ENCODE measurements at places on chromosomes 2 and 18.

DNA sequence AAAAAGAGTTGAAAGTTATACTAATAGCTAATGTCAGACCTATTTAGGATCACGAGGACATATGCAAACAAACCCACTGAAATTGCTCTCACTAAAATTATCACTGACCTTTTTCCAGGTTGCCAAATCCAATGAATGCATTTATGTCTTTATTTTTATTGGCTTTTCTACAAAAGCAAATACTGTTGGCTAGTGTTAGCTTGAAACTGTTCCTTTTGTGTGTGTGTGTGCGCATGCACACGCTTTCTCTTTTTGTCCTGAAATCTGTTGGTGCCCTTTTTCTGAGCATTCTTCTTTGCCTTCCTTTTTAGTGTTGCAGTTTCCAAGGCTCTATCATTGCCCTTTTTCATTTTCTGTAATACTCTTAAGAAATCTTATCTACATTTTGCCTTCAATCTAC is 1269.2 kb downstream of the LRP1B start:
- no peak for DNase-seq

DNA sequence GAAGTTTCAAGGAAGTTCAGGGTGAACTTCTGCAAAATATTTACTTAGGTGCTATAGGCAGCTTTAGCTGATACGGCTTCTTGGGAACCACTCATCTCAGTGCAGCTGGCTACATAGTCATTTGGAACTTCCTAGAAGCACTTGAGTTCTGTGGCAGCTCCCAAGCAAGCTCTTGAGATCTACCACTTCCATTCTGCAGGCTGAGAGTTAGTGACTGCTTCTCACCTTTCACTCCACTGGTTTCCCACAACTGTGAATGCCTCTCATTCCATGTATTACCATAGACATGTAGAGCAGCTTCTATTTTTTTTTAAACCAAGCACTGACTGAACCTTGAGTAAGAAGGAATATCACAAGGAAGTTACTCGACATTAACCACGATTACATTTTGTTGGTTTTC is 994.1 kb upstream of the ACVR2A start:
- DNase-seq, result no peak

- DNase-seq, result no peak
These were observed 135.0 kb upstream of the TTC39C start for GRCh38 chr18:23879544-23879943.

DNA sequence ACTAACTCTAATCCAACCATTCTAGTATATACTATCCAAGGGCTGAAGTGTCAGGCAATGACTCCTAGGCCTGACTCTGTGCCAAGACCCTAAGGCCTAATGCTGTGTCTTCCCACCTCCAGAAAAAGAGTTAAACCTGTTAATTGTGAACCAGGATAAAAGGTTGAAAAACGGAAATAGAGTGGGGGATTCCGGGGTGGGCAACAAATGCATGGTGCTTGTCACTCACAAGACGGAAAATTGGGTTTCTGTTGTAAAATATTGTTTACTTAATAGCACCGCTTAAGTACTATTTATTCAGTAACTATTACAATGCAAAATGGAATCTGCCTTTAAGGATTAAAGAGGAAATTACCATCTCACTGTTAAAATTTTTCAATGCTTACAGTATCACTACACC is 3.2 kb downstream of the STK17B start:
- no peak for DNase-seq

DNA sequence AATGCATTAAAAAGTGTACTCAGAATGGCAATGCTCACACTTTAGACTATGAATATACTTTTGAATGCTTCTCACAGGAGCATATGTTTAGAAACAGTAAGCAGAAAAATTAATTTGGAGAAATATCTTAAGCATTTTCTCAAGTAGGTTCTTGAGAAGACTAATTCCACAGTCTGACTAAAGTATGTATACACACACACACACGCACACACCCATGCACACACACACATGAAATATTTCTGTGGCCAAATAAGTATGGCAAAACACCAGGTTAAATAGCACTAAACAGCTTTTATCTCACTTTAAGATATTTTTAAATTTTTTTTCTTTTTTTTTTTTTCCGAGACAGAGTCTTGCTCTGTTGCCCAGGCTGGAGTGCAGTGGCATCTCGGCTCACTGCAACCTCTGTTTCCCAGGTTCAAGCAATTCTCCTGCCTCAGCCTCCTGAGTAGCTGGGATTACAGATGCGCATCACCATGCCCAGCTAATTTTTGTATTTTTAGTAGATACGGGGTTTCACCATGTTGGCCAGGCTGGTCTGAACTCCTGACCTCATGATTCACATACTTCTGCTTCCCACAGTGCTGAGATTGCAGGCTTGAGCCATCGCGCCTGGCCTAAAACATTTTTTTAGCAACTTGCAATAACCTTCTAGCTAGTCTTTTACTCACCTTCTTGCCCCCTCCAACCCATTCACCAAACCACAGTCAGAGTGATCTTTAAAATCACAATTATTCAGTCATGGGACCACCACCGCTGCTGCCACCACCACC is 67.5 kb upstream of the SCG2 start:
- no peak for DNase-seq

DNA sequence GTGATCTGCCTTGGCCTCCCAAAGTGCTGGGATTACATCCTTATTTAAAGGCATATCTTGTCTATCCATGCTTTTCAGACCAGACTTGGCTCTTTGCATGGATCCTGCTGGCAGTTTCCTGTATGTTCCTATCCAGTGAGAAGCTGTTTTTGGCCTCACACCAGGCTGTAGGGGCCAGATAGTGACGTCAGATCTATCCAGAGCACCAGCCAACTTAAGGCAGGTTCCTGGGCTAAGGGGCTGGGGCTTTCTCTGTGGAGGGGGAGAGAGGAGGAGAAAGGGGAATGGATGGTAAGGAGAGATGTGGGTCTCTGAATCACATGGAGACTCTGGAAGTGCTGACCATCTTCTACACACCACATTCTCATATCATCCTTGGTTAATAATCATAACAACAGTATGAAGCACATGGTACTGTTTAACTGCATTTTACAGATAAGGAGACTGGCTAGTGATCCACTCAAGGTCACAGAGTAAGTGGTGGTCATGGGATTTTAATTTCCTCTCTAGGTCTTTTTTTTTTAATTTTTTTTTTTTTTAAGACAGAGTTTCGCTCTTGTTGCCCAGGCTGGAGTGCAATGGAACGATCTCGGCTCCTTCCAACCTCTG is 2.0 kb upstream of the FAM117B start:
- no peak for DNase-seq

DNA sequence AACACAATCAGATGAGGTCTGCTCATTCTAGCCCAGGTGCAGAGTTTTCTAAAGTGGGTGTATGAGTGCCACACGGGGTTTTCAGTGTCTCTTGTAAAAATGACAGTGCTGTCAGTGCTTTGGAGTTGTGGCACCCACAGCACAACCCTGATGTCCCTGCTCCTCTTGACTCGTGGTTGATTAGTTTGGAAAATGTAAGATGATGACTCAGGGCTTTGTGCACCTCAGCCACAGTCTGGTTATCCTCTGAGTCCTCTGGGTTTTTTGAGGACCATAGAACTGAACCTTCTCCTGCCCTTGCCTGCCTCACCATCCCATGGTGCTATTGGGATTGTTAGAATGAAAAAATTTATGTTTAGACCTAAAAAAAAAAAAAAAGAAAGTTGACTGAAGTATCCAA is 105.6 kb downstream of the MYO1B start:
- no peak for DNase-seq

GRCh38 chr2:235270291-235270690 is 223.6 kb upstream of the AGAP1 start:
- no peak for DNase-seq

GRCh38 chr2:112339986-112340385 is 64.6 kb downstream of the ZC3H6 start:
- no peak for DNase-seq

DNA sequence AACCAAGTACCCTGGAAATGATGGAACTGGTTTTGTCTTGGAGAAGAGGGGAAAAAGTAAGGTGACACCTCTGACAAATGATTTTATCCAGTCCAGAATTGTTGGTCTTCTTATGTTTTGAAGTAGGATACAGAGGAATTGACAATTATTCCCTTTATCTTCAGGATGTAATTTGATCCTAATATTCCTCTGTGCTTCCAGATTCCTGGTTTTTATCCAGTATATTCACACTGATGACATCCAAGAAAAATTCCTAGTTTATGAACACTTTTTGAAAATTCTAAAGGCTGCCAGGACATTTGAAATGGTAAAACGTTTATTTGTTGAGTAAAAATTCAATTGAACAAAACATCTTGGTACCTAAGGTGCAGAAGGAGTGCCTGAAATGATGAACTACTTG is 22.2 kb upstream of the ETAA1 start:
- no peak for DNase-seq

GRCh38 chr2:236402033-236402790 is 138.0 kb upstream of the ASB18 start:
- DNase-seq, result no peak

DNA sequence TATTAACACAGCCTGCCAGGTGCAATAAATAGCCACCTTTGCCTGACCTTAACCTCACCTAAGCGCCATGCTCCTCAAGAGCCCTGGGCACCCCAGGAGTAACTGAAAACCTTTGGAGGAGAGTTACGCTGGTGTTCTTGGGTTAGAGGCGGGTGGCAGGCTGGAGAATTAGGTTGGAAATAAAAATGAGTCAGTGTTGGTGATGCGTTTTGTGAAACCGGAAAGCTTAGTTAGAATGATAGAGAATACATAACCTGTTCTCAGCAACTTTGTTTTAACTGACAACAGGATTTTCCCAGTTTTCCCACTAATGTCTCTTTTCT is 17.0 kb downstream of the LRRFIP1 start:
- no peak for DNase-seq

- DNase-seq, result no peak
These were observed 488.9 kb upstream of the SOX11 start for GRCh38 chr2:5203134-5203755.

DNA sequence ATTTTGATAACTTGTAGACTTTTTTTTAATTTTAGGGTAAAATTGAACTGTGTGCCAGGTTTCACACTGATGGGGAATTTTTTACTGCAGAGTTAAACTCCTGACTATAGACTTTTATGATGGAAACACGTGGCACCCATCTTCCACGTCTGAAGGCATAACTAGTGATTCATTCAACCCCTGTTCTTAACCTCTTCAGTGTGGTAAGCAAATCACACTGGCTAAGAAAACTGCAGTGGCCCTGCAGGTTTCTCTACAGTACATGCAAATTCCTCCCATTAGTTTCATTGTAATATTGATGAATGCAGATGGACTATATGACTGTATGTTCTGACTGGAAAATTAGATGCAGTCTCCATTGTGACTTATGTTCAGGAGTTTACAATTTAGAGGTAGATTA is 47.2 kb downstream of the SMAD4 start:
- DNase-seq, result no peak

DNA sequence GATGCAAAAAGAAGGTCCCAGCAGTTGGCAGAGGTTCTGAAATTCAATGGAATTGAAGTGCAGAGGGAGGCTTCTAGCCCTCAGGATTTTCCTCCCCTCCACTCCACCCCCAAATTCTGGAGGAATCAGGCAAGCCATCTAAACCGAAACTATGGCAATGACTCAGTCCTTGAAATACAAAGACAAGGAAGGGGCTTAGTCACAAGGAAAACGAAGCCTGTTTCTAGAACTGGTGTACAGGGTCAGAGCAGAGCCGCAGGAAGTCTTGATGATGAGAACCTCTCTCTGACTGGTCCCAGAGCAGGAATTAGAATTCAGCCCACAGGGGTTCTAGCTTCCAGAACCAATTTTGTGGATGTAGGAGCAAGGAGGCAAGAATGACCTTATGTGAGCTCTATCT is 111.7 kb upstream of the SCN1A start:
- DNase-seq, result no peak

- no peak for DNase-seq
These were observed 30.4 kb downstream of the PTPRM start for GRCh38 chr18:7597500-7597899.

DNA sequence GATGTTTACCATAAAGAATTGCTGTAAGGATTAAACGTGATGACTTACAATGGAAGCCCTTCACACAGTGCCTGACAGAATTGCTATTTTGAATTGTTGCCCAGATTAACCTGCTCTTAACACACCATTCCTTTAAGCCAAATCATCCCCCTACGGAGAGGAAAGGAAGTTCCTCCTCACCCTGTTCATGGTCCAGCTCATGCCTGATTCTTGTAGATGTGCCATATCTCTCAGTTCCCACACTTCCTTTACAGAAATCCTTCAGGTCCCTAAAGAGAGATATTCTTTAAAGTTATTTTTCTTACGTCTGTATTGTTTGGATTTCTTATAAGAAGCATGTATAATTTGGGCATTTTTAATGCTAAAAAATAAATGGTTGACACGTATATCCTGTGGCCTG is 127.5 kb upstream of the DAPL1 start:
- DNase-seq, result no peak

DNA sequence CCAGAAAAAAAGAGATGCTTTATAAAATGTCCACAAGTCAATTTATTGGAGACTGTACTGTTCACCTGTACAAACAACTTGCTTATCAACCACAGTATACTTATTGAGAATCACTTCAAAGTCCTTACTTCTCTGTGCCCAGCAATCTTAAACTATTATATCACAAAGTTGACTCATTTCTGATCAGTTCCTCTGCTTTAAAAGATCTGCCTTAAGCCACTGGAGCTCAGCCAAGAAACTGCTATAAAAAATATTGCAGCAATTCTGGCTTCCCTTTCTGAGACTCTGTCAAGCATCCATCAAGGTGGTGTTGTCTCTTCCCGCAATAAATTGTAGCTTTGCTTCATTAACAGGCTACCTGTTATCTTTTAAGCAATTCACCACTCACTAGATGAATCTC is 375.2 kb upstream of the SPHKAP start:
- no peak for DNase-seq

GRCh38 chr2:224689539-224689938 is 26.6 kb downstream of the CCDC195 start:
- DNase-seq, result no peak

- DNase-seq, result no peak
These were observed 2.4 kb upstream of the ETAA1 start for GRCh38 chr2:67394734-67395133.

- no peak for DNase-seq
These were observed 6.7 kb downstream of the EHD3 start for GRCh38 chr2:31240381-31241365.

- no peak for DNase-seq
These were observed 35.7 kb upstream of the LTBP1 start for GRCh38 chr2:32910883-32911598.

- no peak for DNase-seq
These were observed 22.0 kb downstream of the RHOB start for GRCh38 chr2:20468549-20469500.

GRCh38 chr2:37831081-37831780 is 93.9 kb upstream of the RMDN2 start:
- DNase-seq, result no peak

All from activated CD4-positive, alpha-beta T cell treated with anti-CD3 and anti-CD28 coated beads, Interleukin-2, amount 50 U/mL, for 4 hours (primary cell).